Activated naive CD4-positive, alpha-beta T cell treated with anti-CD3 and anti-CD28 coated beads, Interleukin-2, amount 50 U/mL, for 16 hours (primary cell): ENCODE measurements at places on chromosomes 2 and 18.
A peak's percentile ranks its signal among the peaks of the same experiment; 100 is the strongest.

GRCh38 chr2:240401308-240401707 lies 34.2 kb upstream of the GPC1 start:
- no peak for DNase-seq

GRCh38 chr2:28544405-28544921 lies 48.6 kb downstream of the PLB1 start:
- no peak for DNase-seq

DNA sequence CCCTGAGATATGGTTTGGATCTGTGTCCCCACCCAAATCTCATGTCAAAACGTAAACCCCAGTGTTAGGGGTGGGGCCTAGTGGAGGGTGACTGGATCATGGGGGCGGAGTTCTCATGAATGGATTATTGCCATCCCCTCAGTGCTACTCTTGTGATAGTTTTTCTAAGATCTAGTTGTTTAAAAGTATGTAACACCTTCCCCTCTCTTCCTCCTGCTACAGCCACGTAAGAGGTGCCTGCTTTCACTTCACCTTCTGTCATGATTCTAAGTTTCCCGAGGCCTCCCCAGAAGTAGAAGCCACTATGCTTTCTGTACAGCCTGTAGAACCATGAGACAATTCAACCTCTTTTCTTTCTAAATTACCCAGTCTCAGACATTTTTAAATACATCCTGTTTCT lies 16.9 kb downstream of the PUM2 start:
- DNase-seq = no peak

DNA sequence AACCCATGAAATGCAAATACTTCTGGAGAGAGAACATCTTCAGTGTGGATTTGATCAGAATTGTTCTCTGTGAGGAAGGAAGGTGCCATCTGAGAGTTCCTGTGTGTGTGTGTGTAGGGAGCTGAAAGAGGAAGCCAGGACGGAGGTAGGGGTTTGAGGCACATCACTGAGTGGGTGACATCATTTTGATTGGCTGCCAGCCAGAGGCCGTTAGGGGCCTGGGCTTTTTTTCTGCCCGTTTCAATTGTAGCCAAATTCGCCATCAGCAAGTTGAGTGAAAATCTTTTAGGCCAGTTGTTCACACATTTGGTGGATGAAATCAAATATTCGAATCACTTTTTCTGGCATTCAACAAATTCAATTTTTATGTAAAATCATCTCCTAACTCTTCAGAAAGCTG lies 48.9 kb downstream of the TSN start:
- no peak for DNase-seq

DNA sequence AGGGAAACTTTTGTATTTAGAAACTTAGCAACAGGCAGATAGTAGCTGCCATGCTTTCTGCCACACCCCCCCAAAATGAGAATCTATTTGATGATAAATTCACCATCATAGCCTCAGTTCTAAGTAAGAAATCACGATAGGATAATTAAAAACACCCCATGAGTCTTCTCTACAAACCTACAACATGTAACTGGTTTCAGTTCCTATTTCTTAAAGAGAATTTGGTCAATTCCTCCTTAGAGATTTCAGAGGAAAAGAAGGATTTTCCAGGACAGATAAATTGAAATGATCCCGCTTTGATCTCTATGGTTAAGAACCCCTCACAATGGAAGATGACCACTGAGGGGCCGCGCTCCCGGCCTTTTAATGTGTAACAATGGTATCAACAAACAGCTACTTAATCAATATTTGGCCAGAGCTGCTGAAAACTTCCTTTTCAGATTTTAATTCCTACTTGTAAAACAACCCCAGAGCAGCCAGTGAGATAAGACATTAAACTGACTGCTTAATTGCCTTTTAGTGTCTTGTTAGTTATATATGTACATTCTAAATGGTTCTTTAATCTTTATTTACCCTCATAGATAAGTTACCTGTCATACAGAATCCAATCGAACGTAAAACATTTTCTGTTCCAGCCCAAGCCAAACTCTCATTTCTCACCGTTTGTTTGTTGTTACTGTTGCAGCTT lies 10.1 kb downstream of the PAX3 start:
- no peak for DNase-seq

GRCh38 chr2:187369471-187369870 lies 78.6 kb downstream of the CALCRL start:
- DNase-seq = no peak

- no peak for DNase-seq
These were observed 978.4 kb upstream of the POU3F3 start for GRCh38 chr2:103875531-103875930.

DNA sequence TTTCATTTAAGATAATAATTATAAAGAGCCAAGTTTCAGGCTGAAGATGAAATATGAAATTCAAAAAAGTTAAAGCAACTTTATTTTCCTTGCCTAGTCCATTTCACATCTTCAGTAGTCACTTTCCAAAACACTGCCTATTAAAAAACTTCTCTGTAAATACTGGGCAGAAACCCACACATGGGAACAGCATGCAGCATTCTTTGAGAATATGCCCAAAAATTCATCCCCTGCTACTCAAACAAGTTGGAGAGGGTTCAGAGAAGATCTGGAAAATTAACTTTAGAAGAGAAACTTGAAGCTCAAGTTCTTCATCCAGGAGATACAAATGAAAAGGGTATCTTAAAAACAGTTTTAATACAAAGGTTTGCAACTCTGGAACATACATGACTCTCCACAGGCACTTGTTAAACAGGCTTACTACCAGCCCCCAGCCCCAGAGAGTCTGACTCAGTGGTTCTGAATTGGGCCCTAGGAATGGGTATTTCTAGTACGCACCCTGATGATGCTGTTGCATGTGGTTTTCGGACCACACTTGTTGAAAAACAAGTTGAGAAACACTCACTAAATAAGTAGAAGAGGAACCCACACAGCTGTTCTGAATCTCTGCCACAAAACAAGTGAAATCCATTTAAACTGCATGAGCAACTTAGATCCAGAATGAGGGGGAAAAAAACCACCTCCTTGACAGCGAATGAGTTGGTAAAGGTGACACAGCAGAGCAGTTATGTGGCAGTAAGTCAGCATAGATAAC lies 329.1 kb downstream of the SATB2 start:
- DNase-seq = no peak

- DNase-seq = no peak
These were observed 99.2 kb upstream of the ITGA4 start for GRCh38 chr2:181357979-181358378.

GRCh38 chr2:198115201-198115600 lies 310.8 kb downstream of the PLCL1 start:
- no peak for DNase-seq

GRCh38 chr2:43210467-43211303 lies 15.7 kb downstream of the ZFP36L2 start:
- DNase-seq = peak; percentile 60

DNA sequence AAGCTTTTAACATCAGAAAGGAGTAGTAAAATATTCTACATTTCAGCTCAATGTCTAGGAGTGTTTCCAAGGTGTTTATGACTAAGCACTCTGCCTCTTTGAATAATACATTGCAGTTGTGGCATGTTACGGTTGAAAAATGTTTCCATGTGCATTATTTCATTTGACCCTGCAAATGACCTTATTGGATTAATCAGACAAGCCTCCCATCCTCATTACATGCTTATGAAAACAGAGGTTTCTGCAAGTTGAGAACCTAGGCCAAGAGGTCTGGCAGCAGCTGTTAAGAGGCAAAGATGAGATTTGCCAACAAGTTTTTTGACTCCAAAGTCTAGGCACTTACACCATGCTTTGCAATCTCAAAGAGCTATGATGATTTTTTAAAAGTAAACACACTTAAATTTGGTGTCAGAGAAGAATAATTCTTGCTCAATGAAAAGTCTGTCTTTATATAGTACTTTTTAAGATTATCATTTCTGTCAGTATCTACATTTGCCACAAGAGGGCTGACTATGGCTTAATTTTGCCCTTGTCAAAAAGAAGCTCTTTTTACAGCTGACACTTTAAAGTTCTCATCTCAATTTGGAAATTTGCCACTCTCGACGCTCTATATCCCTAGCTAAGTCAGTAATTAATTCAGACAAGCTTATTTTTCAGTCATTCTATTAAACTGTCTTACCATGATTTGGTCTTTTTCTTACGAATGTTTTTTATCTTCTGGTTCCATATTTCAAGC lies 260.6 kb downstream of the PAX3 start:
- no peak for DNase-seq

GRCh38 chr2:152051436-152051835 lies 47.4 kb downstream of the CACNB4 start:
- no peak for DNase-seq

- no peak for DNase-seq
These were observed 5.0 kb upstream of the MYO5B start for GRCh38 chr18:50199921-50200320.

DNA sequence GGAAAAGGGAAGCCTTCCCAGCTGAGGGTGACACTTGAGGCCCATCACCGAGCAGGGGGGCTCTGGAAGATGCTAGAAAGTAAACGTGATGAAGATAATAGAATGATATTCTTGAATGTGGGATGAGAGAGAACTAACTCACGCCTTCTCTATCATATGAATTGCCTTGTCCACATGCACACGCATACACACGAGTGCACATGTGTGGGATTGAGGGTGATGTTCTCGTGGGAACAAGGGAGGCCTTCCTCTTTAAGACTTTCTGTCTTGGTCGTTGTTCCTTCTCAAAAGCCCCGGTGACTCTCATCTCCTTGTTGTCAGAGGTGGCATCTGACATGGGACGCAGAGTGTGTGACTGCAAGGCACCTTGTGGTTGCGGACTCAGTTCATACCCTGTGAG lies 436.9 kb downstream of the ZNF516 start:
- DNase-seq = no peak
